Astrocyte (in vitro differentiated cells and primary cell): ENCODE measurements at places on chromosomes 1 and 21. TPM values are rescaled to one million over a fixed set of nuclear protein-coding genes. Genes with fewer than 3 reads are reported as not detected.

GRCh38 chr21:39961251-39961650, 94.0 kb downstream of the PCP4 start:
- no peaks in the 10 kb centered on the region for H3K36me3 ChIP-seq
- no peak overlapping the region for H3K4me3 ChIP-seq
- no peak overlapping the region for H3K27ac ChIP-seq
- H3K27me3 ChIP-seq = no peaks in the 10 kb centered on the region

GRCh38 chr1:151984313-151984956, 9.2 kb downstream of the S100A10 start:
- H3K4me1 ChIP-seq = peaks cover 51% of the 10 kb centered on the region
- peaks cover 40% of the 10 kb centered on the region for H3K36me3 ChIP-seq
- no peaks in the 10 kb centered on the region for H3K27me3 ChIP-seq
- no peak overlapping the region for H3K27ac ChIP-seq
- H3K4me3 ChIP-seq = no peak overlapping the region

DNA sequence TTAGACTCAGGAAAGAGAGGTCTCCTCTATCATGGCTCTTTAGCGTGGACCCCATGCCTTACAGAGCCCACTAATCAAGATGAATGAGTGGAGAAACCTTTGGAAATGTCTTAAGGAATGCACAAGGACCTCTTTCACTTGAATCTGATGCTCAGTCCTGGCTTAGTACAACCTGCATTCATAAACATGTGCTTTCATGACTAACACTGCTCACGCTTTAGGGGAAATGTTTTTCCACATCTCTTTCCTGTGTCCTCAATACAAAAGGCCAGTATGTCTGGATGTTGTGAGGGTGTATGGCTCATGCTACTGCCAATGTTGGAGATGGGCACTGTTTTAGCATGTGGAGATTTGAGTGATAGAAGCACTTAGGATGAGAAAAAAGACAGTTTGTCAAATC, 14.2 kb upstream of the GNG12 start:
- no peaks in the 10 kb centered on the region for H3K36me3 ChIP-seq
- H3K27ac ChIP-seq = no peak overlapping the region
- peaks cover 16% of the 10 kb centered on the region for H3K4me1 ChIP-seq
- DNase-seq = peak; percentile 77
- no peak overlapping the region for H3K4me3 ChIP-seq

DNA sequence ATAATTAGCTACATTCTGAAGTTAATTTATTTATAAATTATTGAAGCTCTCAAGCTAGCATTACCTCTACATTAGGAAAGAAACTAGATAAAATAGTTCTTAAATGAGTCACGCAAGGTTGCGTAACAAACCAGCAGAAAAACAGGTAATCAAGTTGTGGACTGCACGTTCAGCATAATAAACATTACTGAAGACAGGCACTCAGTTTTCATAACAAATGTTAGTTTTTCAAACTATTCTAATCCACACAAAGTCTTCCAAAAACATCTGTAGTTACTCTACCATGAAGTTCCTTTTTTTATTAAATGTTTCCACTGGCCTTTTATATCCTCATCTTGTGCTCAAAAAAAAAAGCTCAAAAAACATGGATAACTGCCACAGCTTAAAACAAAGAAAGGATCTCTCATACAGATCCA, 1.3 kb downstream of the TOR1AIP2 start:
- peaks cover 14% of the 10 kb centered on the region for H3K4me1 ChIP-seq
- no peaks in the 10 kb centered on the region for H3K27me3 ChIP-seq
- peaks cover 9% of the 10 kb centered on the region for H3K36me3 ChIP-seq
- peak overlapping the region; percentile 80 for H3K4me3 ChIP-seq
- peak; percentile 47 for DNase-seq

Gene RAB7B
- 6.6 and 8.1 TPM in 2 replicates for total RNA-seq
